Germinal center (tissue), 1 donor: ENCODE measurements at places on chromosomes 11 and 22.
A peak's percentile ranks its signal among the peaks of the same experiment; 100 is the strongest.

DNA sequence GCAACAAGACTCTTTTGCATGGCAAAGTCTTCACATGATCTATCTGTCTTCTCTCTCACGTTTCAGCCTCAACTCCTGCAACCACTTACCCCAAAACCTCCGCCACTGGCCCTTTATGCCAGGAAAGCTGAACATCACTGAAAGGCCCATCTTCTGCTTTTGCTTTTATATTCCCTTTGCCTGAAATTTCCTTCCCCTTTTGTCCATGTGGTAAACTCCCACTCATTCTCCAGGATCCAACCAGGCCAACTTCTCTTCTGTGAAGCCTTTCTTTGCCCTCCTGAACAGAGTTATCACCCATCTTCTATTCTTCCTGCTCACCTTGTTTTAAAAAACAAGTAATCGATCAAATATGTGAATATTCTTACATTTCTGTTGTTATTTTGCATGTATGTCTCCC is 117.8 kb downstream of the WNT11 start:
- DNase-seq: no peak

GRCh38 chr11:18001191-18001590 is 11.7 kb downstream of the SERGEF start:
- DNase-seq: no peak

DNA sequence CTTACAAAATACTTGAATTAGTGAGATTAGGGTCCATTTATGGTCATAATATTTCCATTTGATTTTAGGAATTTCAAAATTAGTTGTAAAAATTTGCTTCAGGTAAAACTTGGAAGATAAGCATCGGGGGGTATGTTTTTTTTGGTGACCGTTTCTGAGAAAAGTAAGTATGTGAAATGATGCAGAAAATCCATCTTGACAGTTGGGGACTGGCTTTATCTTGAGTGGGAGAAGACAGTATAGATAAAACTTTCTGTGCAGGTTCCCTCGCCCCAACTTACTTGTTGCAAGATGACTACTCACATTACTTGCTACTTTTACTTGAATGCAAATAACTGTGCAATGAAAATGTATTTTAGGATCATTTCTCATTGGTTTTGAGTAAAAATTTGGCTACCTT is 49.5 kb downstream of the DNAJC24 start:
- no peak for DNase-seq

DNA sequence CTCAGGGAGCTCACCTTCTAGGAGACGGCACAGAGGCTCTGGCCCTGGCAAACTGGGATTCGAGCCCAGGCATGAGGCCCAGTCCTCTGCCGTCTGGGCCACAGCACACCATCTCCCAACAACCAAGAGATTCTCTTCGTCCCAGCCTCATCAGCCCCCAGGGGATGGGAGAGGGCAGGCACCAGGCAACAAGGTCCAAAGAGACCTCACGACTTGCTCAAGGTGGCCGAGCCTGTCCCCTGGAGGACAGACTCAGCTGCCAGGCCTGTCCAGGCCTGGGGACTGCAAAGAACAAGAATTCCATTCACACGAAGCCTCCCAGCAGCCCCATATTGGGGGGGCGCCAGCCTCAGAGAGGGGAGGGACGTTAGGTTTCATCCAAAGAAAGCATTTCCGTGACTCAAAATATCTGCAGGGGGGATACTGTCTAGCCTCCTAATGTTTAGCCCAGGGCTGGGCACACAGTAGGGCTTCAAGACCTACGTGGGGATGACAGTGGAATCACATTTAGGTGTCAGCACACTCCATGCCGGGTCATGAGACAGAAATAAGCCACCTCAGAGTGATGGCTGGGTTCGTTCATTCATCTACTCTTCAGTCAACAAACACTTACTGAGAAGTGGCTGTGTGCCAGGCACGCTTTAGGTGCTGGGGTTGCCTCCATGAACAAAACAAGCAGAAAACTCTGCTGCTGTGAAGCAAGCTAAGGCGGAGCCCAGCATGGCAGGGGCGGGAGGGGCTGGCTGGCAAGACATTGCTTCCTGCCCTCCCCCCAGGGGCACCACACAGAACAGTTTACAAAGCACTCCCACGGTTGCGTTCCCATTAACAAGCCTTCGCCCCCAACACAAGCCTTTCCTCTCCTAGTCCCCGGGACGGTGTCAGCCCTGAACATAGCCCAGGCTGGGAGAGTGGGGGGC is 1.2 kb downstream of the CARNS1 start:
- no peak for DNase-seq

GRCh38 chr11:87059596-87060390 is 22.1 kb downstream of the TMEM135 start:
- no peak for DNase-seq

GRCh38 chr11:95917193-95918036 is 6.5 kb downstream of the MTMR2 start:
- DNase-seq: no peak

DNA sequence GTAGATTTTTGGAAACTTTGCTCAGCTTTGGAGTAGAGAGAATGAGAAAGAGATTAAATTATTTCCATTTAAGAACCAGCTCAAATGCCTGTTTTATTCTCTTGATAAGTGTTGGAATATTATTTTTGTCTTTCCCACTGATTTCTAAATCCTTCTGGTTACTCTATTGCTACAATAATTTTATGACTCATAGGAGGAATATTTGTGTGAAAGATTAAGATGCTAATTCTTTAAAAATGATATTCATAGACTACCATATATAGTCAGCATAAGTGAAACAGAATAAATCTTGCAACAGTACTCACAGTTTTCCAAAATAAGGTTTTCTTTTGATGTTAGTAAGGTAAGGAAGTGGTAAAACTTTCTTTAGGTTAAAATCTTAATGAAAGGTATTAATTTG is 60.9 kb downstream of the YAP1 start:
- no peak for DNase-seq

- DNase-seq: peak; percentile 3
These were observed 66.5 kb downstream of the CCDC34 start for GRCh38 chr11:27296497-27296896.

GRCh38 chr11:117823294-117823945 is 1.1 kb downstream of the FXYD2 start:
- no peak for DNase-seq

GRCh38 chr11:119728211-119728626 is 781 bp downstream of the NECTIN1 start:
- peak; percentile 26 for DNase-seq

GRCh38 chr22:34669001-34669400 is 397.0 kb upstream of the ISX start:
- no peak for DNase-seq

- no peak for DNase-seq
These were observed 3.0 kb downstream of the OR8D1 start for GRCh38 chr11:124310721-124311120.

GRCh38 chr11:75523811-75524664 is 1.7 kb downstream of the GDPD5 start:
- DNase-seq: no peak

DNA sequence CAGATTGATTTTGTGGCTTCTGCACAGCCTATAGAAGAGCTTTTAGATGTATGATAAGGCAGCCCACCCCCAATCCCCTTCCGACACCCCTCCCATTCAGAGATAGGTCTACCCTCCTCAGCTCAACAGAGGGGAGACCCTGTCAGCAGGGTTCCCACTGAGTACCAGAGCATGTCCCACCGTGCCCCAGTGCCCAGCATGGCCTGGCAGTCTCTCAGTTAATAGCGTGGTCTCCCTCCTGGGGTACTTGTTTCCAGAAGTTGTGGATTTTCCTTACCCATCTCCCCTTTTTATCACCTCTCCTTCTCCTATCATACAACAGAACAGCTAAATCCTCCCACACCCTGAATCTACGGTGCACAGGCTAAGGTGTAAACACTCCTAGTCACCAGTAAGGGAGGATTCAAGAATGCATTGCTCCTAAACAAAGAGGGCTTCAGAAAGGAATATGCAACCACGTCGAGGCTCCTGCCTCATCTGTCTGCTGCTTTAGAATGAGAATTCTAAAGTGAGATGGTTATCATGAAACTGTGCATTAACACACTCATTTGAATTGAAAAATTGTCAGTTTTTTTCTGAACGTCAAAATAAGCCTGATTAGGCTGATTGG is 6.7 kb downstream of the PLAAT2 start:
- no peak for DNase-seq

DNA sequence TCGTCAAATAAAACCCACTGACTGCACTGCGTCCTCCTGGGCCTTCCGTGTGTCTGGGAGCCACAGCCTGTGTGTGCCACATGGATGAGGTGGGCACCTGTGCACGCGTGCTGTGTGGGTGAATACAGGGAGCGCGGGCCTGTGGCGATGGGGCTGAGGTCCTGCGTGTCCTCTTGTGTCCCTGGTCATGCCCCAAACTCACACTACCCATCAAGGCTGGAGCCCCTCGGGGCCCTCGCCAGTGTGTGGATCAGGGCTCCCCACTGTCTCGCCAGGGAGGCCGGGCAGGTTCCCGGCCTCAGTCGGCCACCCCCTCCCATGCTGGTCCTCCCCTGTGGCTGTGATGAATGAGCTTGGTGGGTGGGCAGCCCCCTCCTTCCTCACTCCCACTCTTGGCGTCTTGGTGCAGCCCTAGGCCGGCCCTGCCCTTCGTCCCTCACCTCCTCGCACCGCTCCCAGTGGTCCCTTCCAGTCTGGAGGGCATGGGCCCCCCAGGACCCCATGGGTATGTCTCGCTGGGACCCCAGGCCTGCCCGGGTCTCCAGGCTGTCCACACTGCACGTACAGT is 707 bp upstream of the CD151 start:
- no peak for DNase-seq

GRCh38 chr22:26889802-26890201 is 232.4 kb downstream of the MIAT start:
- DNase-seq: no peak

DNA sequence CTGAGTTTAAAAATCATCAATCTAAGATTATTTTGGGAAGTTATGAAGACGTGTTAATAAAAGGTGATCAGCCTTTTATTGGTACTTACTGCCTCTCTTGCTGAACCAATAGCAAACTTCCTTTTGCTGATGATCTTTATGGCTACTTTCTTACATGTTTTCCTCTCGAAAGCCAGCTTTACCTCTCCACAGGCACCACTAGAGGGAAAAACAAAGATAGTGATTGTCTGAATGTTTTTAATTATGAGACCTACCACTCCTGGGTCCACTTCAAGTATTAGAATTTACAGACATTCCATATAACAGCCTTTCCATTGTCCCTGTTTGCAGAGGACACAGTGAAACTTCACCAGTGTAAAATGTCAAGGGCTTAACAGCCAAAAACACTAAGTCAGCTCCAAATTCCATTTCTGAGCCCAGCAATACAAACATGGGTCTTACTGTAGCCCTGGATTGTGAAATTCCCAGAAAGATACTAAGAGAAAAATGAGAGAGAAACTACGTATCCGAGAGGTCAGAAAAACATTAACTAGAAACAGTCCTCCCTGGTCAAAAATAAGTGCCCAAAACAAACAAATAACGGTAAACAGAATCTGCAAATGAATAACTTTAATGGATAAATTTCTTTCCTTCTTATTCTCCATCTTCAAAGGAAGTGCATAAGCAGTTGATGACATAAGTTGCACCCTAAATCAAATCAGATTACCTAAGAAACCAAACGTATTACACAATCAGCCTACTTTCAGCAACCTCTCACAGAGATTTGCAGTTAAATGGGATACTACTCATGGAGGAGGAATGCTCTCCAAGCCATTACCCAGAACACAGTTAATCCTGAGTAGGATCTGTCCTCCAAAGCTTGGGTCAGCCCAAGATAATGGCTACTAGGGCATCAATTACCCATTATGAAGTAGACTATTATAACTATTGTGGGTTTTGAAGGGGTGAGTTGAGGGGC is 29.5 kb downstream of the CHEK2 start:
- DNase-seq: no peak

DNA sequence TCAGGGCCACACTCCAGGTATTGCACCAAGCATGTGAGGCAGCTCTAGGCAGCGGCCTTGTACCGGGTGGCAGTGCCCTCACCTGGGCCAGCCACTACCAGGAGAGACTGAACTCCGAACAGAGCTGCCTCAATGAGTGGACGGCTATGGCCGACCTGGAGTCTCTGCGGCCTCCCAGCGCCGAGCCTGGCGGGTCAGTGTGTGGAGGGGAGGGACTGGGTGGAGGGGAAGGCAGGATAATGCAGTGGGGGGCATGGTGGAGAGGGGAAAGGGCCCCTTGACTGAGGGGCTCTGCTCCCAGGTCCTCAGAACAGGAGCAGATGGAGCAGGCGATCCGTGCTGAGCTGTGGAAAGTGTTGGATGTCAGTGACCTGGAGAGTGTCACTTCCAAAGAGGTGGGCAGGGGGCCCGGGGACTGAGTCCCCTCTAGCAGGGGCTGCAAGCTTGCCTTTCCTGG is 4.2 kb downstream of the SSH3 start:
- DNase-seq: no peak

- DNase-seq: no peak
These were observed 49.7 kb downstream of the TBC1D22A start for GRCh38 chr22:46812034-46812605.

- DNase-seq: no peak
These were observed 8.2 kb downstream of the ZBED4 start for GRCh38 chr22:49861642-49862495.

- no peak for DNase-seq
These were observed 1204.7 kb downstream of the BRD1 start for GRCh38 chr22:48622891-48623545.

- DNase-seq: no peak
These were observed 548.0 kb upstream of the LUZP2 start for GRCh38 chr11:23948851-23949250.

GRCh38 chr11:18669711-18670110 is 28.9 kb upstream of the TMEM86A start:
- DNase-seq: no peak

GRCh38 chr11:134226806-134227325 is 2.4 kb downstream of the VPS26B start:
- no peak for DNase-seq

DNA sequence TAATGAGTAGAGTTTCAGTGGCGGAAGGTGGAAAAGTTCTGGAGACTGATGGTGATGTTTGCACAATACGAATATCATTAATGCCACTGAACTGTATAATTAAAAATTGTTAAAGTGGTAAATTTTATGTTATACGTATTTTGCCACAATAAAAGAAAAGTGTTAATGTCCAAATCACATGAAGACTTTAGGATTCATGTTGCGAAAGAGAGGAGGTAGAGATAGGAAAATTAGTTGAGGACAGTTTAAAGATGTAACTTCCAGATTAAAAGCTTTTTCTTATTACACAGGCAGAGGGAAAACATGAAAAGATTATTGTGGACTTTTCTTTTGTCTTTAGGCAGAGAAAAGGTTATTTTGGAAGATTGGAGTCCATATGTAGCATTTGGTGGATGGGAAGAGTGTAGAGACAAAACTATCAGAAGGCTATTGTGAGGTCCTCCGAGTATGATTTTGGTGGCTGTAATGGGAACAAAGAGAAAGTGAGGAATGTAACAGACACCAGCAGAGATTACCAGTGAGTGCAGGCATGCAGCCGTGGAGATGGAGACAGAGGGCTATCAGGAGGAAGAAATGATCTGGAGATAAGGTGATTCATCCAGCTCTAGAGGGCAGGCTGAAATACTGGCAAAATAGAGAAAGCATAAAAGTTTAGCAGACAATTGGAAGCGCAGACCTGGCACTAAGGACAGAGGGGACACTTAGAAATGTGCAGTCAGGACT is 12.5 kb downstream of the VPS26B start:
- DNase-seq: no peak
